Lung (tissue), 17 donors: ENCODE measurements at places on chromosomes 2 and 18. TPM values are rescaled to one million over a fixed set of nuclear protein-coding genes. Genes with fewer than 3 reads are reported as not detected.

Gene LYPD1
- 5.6 TPM for polyA plus RNA-seq

Gene C2orf92
- polyA plus RNA-seq: 1.8 TPM

Gene COL4A4
- polyA plus RNA-seq: 2.7 TPM

Gene ACTG2
- polyA plus RNA-seq: 55.7 TPM

Gene SLC4A5
- polyA plus RNA-seq: 0.85 TPM

Gene OTOF
- polyA plus RNA-seq: 0.08 TPM
